ENCODE measurements at places on chromosomes 3 and 15. TPM values are rescaled to one million over a fixed set of nuclear protein-coding genes. Genes with fewer than 3 reads are reported as not detected.

- H3K27me3 ChIP-seq, result peaks cover 9% of the 10 kb centered on the region
- H3K4me3 ChIP-seq, result no peak overlapping the region
- DNase-seq, result no peak
- H3K4me1 ChIP-seq, result no peaks in the 10 kb centered on the region
- H3K27ac ChIP-seq, result no peak overlapping the region
Measured at GRCh38 chr3:129996073-129996472, 21.6 kb downstream of the TRH start.

DNA sequence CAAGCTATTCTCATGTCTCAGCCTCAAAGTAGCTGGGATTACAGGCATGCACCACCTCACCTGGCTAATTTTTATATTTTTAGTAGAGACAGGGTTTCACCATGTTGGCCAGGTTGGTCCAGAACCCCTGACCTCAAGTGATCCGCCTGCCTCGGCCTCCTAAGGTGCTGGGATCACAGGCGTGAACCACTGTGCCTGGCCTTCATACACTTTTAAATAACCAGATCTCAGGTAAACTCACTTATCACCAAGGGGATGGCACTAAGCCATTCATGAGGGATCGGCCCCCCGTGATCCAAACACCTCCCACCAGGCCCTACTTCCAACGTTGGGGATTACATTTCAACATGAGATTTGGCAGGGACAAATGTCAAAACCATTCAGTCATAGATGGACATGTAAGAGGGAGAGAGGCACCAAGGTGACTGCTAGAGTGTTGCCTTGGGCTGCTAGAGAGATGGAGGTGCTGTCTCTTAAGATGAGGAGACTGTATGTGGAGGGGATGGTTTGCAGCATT is 13.3 kb upstream of the DOCK3 start:
- no peak overlapping the region for H3K4me3 ChIP-seq
- DNase-seq, result no peak
- no peaks in the 10 kb centered on the region for H3K27me3 ChIP-seq
- H3K36me3 ChIP-seq, result no peaks in the 10 kb centered on the region
- H3K27ac ChIP-seq, result no peak overlapping the region
- peaks cover 14% of the 10 kb centered on the region for H3K4me1 ChIP-seq

DNA sequence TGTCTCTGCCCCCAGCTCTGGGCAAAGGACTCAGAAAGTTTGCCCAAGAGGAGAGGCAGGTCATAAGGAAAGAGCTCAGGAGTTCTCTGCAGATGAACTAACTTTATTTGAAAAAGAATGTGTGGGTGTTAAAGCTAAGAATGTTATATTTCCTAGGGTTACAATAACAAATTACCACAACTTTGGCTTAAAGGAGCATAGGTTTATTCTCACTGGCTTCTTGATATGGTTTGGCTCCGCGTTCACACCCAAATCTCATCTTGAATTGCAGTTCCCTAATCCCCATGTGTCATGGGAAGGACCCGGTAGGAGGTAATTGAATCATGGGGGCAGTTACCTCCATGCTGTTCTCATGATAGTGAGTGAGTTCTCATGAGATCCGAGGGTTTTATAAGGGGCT is 383.7 kb upstream of the CFAP20DC start:
- H3K4me1 ChIP-seq, result peaks cover 16% of the 10 kb centered on the region
- H3K4me3 ChIP-seq, result no peak overlapping the region
- H3K27ac ChIP-seq, result no peak overlapping the region
- DNase-seq, result no peak
- H3K36me3 ChIP-seq, result peaks cover 11% of the 10 kb centered on the region

- H3K4me1 ChIP-seq, result no peaks in the 10 kb centered on the region
- no peaks in the 10 kb centered on the region for H3K36me3 ChIP-seq
- H3K27ac ChIP-seq, result no peak overlapping the region
- H3K4me3 ChIP-seq, result no peak overlapping the region
Measured at GRCh38 chr3:159829056-159829455, 159.6 kb upstream of the IL12A start.

DNA sequence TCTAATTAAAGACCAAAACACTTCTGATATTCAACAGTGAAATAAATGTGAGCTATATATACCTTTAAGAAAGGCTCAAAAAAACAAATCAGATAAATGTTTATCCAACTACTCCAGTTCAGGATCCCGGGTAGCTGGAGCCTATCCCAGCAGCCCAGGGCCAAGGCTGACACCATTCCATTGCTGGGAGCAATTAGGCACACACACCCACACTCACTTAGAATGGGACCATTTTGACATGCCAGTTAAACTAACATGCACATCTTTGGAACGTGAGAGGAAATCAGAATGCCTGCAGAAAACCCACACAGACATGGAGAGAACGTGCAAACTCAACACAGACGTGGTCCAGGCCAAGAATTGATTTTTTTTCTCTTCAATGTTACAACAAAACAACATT is 30.0 kb upstream of the PLSCR4 start:
- H3K4me1 ChIP-seq, result no peaks in the 10 kb centered on the region
- no peaks in the 10 kb centered on the region for H3K27me3 ChIP-seq
- no peak for DNase-seq

DNA sequence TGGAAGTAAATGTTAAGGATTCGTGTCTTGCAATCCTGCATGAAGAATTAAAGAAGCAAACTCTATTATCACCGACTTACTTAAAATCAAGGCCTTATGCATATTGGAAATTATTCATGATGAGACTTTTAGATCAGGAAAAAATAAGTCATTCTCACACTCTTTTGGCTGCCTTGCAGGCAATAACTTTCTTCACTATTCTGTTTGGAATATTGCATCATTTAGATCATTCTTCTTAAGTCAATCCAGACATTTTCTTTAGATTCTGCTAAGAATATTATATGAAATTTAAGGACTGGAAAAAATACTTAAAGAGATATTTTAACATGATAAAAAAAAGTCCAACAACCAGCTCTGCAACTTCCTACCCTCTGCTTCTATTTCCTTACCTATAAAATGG is 245.4 kb downstream of the LRRN1 start:
- no peak for DNase-seq
- no peaks in the 10 kb centered on the region for H3K27me3 ChIP-seq

Gene MUSTN1
- total RNA-seq, result not detected

All from activated CD8-positive, alpha-beta T cell treated with anti-CD3 and anti-CD28 coated beads for 36 hours (primary cell).